ENCODE measurements at places on chromosomes 16 and 17.
A peak's percentile ranks its signal among the peaks of the same experiment; 100 is the strongest.

DNA sequence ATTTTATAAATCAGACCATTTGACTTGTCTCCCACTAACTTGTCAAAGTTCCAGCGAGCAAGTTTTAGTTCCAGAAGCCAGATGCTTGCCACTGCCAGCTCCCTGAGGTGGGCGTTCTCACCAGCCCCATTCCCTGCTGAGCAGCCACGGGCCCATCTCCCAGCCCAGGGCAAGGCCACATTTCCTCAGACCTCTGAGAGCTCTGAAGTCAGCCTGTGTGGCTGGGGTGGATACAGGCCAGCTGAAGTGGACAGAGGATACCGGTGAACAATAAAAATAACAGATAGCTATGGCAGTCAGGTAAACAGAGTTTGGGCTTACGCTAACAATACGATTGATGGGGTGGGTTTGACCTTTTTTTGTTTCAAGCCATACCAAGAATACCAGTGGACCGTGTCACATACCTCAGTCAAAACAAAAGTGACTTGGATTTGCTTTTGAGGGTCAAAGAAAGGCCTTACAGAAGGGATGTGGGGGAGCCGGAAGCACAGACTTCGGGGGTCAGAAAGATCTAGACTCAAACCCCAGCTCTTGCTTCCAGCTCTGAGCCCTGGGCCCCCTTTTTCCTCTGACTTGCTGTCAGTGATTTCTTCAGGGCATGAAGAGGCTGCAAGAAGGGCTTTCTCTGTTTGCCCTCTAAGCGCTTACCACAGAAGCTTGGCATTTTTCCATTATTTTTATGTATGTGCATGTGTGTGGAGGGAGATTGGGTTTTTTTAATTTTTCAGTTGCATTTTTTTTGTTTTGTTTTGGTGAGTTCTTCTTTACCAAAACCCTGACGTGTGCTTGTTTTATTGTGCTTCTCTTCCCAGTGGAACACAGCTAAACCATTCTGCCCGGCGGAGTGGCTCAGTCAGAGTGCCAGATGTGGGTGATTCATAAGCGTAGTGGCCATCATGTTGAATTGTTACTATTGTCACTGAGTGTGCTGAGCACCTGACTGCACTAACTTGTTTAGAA, 109.9 kb downstream of the GNAO1 start:
- DNase-seq = peak; percentile 83

GRCh38 chr16:86083382-86084002, 184.5 kb downstream of the IRF8 start:
- DNase-seq = no peak

DNA sequence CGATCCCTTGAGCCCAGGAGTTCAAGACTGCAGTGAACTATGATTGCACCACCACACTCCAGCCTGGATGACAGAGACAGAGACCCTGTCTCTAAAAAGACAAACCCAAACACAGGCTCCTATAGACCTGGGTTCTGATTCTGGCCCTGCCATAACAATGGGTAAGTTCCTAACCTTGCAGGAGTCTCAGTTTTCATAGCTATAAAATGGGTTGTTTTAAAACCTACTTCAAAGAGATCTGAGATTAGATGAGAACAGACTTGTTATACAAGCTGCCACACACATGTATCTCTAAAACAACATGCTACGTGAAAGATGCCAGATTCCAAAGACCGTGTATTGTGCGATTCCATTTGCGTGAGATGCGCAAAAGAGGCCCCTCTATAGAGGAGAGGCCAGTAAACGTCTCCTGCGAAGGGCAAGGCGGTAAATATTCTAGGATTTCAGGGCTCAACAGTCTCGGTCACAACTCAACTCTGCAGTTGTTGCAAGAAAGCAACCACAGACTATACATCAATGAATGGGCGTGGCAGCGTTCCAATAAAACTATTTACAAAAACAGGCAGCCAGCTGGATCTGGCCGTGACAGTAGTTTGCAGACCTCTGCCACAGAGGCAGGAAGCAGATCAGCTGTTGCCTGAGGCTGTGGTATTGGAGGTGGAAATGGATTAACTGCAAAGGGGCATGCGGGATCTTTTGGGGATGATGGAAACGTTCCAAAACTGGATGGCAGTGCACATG, 5.9 kb downstream of the CORO7 start:
- peak; percentile 87 for DNase-seq

DNA sequence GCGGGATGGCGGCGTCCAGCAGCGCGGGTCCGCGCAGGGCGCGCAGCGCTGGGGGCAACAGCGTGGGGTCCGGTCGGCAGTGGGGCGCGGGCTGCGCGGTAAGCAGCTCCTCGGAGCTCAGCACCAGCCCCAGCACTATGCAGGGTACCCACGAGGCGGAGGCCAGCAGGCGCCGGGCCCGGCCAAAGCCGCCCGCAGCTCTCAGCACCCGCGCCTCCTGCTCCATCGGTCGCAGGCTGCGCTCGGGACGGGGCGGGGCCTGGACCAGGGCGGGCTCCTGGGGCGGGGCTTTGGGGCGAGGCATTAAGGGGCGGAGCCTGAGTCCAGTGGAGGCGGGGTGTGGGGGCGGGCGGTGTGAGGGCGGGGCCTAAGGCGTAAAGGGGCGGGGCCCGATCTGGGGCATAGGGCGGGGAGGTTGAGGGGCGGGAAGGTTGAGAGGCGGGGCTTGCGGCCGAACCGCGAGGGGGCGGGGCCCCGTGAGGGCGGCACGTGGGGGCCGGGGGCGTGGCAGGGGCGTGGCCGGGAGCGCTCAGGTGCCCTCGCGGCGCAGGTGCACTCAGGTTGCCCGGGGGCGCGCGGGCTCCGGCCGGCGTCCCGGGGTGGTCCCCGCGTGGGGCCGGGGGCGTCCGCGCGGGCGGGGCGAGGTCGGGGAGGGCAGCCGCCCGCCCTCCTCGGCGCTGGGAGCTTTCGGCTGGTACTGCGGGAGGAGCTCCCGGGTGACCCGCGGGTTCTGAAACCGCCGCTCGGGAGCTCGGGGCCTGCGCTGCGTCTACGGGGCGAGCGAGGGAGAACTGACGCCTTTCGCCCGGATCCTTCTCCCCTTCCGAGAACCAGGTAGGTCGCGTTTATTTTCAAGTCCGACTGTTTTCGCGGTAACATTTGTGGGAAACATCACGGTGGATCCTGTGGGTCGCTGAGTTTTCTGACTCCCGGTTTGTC, 1.4 kb upstream of the SLC22A31 start:
- DNase-seq = no peak

GRCh38 chr17:57938061-57938502, 17.1 kb downstream of the CUEDC1 start:
- DNase-seq = no peak

GRCh38 chr16:85913141-85913601, 14.2 kb downstream of the IRF8 start:
- DNase-seq = no peak

DNA sequence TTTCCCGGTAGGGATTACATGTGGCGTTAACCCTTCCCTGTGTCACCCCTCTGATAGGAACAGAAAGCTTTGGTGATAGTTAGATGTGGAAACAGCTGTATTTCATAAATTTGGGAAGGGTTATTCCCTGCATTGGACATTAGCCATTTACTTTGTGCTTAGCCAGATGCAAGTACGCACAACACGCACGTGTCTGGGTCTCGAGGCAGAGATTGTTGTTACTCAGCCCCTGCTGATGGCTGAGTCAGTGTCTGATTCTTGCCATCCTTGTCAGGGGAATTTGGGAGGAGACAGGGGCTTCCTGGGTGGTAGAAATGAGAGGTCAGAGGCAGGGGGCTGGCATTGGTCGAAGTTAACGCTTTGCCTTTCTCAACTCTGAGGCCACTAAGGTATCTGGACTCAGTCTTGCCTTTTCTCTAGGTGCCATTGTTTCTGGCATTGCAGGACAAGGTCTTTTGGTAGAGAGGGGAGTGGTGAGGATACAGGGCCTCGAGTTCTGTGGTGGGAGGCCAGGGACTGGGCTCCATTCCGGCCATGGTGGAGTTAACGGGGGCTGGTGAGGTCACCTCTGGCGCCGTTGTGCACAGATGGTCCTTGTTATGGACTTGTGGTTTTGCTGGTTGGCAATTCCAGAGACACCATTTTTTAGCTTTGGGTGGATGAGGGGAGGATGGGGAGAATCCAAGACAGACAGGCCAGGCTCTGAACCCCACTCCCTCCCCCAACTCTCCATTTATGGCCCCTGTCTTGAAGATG, 8.2 kb downstream of the MMP2 start:
- DNase-seq = peak; percentile 94

DNA sequence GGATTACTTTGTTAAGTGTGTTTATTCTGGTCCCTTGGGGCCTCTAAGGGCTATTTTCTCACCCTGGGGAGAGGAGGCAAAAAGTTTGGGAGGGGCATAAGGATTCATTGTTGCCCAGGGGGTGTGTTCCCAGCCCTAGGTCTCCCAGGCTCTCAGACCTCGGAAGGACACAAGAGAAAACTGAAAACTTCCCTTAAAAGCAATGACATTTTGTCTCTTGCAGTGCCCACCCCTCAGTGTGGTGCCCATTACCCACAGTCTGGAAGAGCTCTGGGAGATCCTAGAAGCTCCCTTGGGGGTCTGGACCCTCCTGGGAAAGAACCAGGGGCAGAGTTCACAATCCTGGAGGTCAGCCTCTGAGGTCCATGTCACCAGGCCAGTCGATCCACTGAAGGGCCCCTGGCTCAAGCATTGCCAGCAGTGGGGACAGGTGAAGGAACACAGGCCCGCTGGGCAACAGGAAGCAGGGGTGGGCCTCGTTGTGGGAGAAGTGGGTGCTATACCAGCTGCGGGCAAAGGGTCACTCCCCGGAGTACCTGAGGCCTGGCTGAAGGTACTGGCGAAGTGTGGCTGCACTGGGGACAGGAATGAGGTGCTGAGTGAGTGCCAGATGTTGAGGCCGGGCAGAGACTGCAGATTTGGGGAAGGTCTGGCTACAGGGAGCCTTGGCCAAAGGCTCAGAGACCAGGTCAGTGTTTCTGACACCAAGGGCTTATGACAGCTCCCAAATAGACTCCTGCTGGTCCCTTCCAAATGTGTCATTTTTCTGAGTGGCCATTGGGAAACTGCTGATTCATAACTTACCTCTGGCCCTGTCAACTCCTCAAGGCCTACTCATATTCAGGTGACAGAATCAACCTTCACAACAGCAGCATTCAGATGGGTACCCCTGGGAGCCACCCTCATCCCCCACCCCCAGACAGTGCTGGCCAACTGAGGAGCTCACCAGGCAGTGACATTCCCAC, 4.6 kb upstream of the ZNF747 start:
- DNase-seq = no peak

DNA sequence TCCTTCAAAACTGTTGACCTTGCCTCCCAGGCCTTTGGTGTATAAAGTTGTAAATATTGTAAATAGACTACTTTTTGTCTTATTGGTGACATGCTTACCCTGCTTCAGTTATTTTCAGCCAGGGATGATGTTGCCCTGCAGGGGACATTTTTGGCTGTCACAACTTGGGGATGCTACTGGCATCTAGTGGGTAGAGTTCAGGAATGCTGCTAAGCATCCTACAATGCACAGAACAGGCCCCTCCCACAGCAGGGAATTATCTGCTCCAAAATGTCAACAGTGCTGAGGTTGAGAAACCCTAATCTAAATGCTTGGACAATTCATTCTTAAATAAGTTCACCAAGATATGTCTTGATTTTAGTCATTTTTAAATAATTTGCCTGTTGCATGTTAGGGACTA, 459.8 kb downstream of the PMP22 start:
- DNase-seq = no peak

DNA sequence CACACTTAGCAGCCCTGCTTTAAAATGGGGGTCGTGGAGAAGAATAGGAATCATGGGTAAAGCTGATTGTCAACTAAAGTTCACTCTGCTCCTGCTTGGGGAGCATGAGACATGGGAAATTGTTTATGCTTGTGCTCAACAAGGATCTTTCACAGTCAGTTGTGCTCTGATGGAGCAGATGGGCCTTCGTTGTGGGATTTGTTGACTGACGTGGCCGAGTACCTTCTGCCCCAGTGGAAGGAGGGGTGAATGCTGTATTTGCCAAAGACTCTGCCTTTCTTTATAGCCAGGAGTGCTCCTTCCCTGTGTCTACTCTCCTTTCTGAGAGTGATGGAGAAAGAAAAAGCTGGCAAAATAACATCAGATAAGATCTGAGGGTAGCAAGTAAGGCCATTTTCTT, 11.4 kb downstream of the ARSG start:
- no peak for DNase-seq

- DNase-seq = no peak
Measured at GRCh38 chr17:57536789-57537523, 208.1 kb downstream of the CCDC182 start.

- DNase-seq = no peak
Measured at GRCh38 chr16:47317465-47318240, 143.2 kb downstream of the ITFG1 start.

GRCh38 chr17:38428112-38428642, at the start of gene ARHGAP23:
Gene ARHGAP23, plus strand, starts transcription at chr17:38428464. Its CDS starts 22 bp downstream, at chr17:38428486.
- DNase-seq = peak; percentile 79

DNA sequence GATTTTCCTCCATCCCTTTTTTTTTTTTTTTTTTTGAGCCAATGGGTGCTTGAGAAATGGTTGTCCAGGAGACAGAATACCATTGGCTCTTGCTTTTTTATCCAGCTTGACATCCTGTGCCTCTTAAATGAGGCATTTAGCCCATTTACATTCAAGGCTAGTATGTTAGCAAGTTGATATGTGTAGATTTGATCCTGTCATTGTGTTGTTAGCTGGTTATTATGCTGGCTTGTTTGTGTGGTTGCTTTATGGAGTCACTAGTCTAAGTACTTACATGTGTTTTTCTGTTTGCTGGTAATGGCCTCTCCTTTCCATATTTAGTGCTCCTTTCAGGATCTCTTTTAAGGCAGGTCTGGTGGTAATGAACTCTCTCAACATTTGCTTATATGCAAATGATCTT, 14.1 kb upstream of the SLFN11 start:
- no peak for DNase-seq

GRCh38 chr17:20008242-20009051, 712 bp upstream of the SPECC1 start:
- no peak for DNase-seq

- no peak for DNase-seq
Measured at GRCh38 chr17:42553161-42553818, 567 bp downstream of the HSD17B1 start.

- no peak for DNase-seq
Measured at GRCh38 chr17:71885662-71886061, 235.2 kb upstream of the SOX9 start.

DNA sequence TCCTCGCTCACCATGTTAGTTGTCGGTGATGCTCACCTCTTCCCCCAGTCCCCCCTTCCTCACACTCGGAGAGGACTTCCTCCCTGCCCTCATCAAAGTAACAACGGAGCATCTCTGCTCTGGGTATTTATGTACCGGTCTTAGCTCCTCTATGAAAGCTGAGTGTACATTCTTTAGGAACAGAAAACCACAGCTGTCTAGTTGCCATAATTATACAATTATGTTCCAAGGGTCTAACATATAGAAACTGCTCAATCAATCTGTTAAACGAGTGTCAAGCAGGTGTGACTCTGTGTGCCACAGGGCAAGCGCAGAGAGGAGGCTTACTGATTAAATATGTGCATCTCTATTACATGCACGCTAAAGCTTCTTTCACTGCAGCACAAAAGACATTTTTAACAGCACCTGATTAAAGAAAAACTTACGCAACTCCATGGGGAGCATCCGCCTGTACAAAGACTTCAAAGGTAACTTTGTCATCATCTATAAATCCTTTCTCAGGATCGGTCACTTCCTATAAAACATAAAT, 37.8 kb downstream of the LITAFD start:
- no peak for DNase-seq

Data from SJSA1 (cell line).